Stimulated activated CD4-positive, alpha-beta T cell treated with anti-CD3 and anti-CD28 coated beads, Interleukin-1b, Interleukin-23, amount 100 ng/mL, for 1 hour (primary cell): ENCODE measurements at places on chromosomes 5 and 9.

- no peak for DNase-seq
Observed at GRCh38 chr5:121350181-121350930, 501.3 kb upstream of the FTMT start.

DNA sequence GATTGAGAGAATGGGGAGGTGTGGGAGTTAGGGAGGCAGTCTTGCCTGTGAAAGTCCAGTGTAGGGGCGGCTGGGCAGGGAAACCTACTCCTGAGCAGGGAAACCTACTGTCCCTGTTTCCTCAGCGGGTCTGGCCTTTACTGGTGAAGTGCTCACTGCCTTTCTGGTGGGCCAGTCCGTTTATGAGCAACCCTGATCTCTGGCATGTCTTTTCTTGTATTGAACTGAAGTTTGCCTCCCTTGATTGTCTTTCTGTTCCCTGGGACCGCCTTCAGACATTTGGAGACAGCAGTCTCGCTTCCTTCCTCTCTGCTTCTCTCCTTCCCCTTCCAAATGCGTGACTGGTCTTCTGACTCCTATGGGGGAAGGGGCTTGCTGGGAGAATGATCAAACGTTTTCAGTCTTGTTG is 2.9 kb downstream of the SNX18 start:
- no peak for DNase-seq

GRCh38 chr5:56964173-56964572 is 12.2 kb upstream of the MIER3 start:
- no peak for DNase-seq

DNA sequence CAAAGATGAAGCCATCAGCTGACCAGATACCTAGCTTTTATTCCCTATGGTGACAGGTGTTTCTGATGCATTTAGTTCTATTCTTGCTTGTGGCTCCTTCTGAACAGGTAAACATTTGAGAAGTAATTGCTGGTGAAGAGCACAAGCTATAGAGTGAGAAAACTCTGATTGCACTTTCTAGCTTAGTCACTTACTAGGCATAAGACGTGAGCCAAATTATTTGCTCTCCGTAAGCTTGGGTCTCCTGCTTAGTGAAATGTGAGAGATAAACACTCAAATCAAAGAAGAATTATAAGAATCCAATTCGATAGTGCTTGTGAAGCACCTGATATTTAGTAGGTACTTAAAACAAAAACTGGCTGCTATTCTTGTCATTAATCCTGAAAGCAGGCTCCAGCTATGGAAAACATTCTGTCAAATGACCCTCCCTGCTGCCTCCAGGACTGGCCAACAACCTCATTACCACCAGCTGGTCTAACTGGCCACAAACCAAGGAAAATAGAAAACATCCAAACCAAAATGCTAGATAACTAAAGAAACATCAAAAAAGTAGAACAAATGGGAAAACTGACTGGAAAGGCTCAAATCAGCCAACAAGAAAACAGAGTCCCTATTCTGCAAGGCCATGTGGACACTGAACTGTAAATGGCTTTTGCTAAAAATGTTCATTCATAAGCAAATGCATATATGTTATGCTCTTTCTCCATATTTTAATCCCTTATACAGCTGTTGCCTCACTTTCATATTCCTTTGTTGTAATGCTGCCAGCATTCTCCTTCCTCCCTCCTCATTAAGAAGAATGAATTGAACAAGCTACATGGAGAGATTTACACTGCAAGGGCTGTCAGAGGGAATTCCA is 616.1 kb downstream of the DTWD2 start:
- no peak for DNase-seq

DNA sequence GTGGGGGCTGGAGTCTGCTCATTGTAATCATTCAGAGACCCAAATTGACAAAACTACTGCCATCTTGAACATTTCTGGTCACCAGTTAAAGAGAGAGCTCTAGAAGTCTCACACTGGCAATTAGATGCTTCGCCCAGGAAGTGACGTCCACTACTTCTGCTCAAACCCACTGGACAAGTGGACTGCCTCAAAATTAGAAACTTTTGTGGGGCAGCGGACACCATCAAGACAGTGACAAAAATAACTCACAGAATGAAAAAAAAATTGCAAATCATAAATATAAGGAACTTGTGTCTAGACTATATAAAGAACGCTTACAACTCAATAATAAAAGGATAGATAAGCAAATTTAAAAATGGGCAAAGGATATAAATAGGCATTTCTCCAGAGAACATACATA is 9.8 kb upstream of the SLC46A2 start:
- no peak for DNase-seq

DNA sequence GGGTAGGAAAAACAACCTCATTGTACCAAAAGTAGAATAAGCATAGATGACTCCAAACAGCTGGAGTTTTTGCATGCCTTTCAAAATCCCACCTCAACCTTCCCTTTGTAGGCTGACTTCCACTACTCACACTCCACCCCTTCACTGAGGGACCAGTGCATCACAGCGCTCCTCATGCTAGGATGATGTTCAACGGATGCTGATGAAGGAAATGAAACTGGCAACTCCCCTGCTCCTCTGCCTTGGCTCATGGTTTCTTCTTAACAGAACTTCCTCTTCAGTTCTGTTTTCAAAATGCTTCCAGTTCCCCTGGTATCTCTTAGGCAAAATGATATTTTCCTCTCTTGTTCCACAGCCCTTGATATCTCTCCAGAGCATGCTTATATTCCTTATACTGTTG is 29.0 kb downstream of the LIFR start:
- no peak for DNase-seq

DNA sequence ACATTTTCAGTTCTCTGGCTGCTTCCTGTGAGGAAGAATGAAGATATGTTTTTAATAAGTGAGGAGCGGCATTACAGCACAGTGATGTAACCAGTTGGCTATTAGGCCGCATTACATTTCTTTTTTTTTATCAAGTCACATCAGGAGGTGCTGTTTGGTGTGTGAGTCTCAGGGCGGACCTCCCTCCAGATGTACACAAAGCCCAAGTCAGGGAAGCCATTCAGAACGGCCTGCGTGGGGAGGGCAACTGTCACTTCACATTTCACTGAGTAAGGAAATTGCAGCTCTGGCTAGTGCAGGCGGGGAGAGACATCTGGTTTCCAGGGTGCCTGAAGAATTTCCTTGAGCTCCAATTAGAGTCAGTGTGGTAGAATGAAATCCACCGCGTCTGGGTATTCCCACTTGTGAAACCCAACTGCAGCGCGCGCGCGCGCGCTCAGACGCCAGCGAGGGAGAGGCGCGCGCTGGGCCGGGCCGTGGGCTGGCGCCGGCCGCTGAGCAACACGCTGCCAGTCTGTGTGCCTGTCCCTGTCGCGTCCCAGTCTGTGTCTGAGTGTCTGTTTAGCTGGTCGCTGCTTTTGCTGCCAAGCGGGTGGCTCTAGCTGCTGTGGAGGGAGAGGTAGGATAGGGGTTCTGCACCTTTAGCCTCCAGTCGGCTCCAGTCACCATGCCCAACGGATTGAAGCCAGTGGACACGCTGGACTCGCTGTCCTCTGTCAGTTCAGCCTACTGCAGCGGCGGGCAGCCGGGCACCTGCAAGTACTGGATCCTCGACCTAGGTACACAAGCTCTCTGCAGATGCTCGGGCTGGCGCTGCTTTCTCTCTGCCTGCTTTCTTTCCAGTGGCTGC is 140.8 kb upstream of the OTULINL start:
- DNase-seq, result no peak

- DNase-seq, result no peak
Observed at GRCh38 chr5:168853972-168854371, 274.8 kb upstream of the PANK3 start.

GRCh38 chr5:19143935-19144334 is 844.1 kb downstream of the CDH18 start:
- DNase-seq, result no peak

GRCh38 chr5:157481265-157481664 is 21.3 kb downstream of the NIPAL4 start:
- no peak for DNase-seq

DNA sequence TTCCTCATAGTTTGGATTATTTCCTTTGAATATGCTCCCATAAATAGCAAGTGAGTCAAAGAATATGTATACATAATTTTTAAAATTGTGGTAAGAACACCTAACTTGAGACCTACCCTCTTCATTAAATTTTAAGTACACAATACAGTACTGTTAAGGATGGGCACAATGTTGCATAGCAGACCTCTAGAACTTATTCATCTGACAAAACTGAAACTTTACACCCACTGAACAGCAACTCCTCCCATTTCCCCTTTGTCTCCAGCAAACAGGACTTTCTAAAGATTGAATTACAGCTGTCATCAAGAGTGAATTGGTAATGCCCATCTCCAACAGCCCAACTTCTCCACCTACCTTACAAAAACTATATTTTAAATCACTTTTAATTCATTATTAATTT is 388.9 kb downstream of the HTR1A start:
- DNase-seq, result no peak

DNA sequence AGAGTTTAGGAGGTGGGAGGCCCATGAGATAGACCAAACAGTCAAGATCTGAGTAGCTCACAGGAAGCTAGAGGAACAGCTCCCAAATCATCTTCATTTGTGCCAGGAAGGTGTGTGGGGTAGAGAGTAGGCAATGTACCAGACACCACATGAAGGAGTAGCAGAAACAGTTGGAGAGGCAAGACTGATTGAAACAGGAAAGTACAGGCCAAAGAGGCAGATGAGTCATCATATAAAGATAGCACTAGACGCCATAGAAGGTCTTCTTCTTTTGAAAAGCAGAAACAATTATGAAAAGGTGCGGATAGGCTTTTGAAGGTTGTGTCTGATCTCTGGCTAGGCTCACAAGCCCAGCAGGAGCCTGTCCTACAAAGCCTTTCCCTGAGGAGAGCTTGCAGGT is 62.7 kb upstream of the PALM2AKAP2 start:
- DNase-seq, result no peak

- no peak for DNase-seq
Observed at GRCh38 chr5:32387211-32387610, 57.3 kb downstream of the ZFR start.

DNA sequence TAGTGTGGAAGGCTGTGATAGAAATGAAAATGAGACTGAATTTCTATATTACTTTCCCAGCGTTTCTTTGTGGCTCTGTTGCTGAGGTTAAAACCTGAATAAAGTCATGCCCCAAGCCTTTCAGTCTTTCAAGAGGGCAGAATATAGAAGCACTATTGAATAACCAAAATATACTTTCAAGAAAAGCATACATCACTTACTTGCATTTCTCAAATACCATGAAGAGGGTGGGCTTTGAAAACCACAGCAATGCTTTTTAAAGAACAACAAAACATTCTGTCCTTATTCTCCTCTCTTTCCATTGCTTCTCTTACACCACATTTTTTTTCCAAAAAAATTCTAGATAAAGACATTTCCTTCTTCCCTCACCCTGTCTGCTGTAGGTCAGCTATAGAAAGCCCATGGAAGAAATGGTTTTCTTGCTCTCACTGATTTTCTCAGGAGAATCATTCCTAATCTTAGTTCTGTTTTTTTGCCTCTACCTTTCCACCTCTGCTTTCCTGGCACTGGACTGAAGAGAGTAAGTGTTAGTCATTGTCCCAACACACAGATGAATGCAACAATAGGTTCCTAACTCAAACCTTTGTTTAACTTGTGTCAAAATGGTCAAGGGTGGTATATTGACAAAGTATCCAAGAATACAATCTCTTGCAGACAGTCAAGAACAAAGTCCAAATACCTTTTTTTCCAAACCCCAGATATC is 51.6 kb downstream of the NUDT12 start:
- DNase-seq, result no peak

DNA sequence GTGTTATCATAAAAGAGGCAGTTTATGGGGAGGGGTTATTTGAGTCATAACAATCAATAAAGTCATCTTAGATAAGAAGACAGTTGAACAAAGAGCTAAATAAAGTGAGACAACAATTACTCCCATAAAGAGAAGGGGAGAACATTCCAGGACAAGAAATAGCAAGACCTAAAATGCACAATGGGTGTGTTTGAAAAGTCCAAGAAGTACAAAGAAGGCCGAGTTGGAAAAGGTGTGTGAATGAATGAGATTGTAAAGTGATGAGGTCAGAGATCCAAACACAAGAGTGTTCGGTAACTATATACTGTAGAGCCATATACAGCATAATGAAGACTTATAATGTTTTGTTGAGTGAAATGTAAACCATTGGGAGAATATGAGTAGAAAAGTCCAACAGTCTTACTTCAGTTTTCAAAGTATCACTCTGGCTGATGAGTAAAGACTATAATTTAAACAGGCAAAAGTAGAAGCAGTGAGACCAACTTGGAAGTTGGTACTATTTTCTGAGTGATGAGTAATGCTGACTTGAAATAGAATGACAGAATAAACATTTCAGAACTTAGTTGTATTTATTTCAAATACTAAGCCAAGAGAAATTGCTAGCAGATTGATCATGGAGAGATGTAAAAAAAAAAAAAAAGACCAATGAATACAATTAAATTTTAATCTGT is 868.7 kb upstream of the CDH9 start:
- no peak for DNase-seq

DNA sequence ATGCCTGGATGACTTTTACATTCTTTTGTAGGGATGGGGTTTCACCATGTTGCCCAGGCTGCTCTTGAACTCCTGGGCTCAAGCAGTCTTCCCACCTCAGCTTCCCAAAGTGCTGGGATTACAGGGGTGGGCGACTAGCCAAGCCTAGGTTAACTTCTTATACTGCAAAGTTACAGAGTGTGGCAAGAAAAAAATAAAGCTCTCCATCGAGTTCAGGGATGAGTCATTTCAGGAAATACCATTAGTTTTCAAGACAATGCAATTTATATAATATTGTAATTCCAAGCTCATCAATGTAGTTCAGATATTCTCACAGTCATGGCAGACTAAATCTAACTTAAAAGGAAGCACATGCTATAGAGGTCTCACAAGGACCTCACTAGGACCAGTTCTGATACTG is 11.5 kb upstream of the ABO start:
- no peak for DNase-seq

DNA sequence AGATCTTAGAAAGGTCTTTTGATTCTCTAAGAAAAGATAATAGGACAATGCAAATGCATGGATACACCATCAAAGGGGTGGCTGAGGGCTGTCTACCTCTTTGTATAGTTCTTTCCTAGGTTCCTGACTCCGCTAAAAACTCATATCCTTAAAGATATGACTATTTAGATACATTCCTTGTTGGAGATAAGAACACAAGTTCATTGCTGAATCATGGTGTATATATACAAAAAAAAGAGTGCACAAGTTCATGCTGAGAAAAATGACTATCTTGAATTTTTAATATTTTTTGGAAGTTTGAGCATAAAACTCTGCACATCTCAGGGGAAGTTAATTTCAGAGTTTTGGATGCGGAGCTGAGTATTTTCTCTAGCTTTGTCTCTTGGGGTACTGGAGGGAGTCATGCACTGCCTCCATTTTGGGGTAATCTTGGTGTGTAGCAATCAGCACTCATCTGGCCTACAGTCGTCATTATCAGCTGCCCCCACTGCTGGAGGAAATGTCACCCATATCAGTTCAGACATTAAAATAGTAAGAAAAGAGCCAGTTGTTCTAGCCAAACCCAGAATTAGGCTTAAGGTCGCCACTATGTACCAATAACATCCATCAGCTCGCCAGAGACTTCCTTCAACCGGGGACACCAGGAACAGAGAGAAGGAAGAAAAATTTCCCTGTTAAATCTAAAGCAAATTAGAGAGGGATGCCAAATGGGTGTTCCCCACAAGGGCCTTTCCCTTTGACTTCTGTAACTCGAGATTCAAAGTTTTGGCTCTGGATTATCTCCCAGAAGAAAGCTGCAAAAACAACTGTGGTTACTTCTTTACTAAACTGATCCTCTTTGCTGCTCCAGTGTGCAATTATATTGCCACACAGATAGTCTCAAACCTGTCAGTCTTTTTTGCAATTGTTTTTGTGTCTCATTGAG is 49.0 kb downstream of the PTTG1 start:
- no peak for DNase-seq
